ENCODE measurements at places on chromosomes 7 and 10.

- no peak for DNase-seq
Observed at GRCh38 chr10:37754538-37755323, 102.7 kb downstream of the ZNF248 start.

DNA sequence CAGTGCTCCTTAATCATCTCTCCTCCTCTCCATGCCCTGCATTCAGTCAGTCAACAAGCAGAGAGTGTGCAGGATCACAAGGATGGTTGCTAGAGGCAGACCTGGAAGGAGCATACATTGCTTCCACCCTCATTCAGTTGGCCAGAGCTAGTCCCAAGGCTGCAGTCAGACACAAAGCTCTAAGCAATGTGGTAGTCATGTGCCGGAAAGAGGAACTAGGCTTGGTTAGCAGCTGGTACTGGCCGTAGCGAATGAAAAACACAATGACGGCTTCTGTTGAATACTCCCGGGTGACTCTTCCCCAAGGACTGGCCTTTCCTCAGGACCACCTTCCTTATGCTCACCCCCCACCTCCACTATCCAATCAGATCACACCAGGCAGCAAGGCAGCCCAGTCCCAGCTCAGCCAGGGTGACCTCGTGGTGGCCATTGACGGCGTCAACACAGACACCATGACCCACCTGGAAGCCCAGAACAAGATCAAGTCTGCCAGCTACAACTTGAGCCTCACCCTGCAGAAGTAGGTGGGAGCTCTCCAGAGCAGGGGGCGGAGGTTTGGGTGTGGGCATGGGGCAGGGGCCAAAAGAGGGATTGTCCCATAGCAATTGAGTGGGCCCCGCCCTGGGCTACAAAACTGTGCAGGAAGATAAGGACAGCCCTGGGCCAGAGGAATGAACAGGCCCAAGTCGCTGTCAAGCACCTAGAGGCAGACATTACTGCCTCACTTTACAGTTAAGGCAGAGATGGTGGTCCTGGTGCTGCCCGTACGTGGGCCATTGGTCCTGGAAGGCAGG, 10.9 kb downstream of the LDB3 start:
- no peak for DNase-seq

DNA sequence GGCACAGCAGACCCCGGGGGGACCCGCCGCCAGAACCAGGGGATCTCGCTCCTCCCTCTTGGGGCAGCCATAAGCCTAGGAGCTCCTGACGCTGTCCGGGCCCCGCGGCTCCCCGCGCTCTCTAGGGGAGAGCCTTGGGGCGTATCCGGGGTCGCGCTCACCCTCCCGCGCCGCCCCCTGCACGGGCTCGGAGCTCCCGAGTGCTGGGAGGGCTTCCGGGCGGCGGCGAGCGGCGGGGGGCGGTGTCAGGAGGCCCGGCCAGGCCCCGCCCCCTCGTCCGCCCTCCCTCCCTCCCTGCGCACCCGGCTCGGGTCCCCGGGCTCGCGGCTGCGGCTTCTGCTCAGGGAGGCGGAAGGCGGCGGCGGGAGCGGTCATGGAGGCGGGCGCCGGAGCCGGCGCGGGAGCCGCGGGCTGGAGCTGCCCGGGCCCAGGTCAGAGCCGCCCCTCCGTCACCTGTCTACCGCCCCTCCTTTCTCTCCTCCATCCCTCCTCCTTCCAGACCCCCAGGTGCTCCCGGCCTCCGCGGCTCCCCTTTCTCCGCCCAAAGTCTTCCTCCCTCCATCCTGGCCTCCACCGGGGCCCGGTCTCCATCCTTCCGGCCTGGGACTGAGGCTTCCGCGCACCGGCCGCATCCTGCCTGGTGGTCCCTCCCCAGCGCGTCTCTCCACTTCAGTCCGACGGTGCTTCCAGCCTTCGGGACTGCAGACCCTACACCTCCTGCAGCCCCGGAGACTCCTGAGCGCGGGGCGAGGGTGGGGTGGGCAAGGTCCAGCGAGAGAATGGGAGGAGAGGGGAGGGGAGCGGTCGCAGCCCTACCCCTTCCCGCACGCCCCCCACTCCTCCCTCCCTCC, at the start of gene CCDC136:
Gene CCDC136, plus strand, starts transcription at position 848 of the 851 bp plus-strand sequence. CDS start 444 bp downstream, outside the sequence.
- peak; percentile 75 for DNase-seq

DNA sequence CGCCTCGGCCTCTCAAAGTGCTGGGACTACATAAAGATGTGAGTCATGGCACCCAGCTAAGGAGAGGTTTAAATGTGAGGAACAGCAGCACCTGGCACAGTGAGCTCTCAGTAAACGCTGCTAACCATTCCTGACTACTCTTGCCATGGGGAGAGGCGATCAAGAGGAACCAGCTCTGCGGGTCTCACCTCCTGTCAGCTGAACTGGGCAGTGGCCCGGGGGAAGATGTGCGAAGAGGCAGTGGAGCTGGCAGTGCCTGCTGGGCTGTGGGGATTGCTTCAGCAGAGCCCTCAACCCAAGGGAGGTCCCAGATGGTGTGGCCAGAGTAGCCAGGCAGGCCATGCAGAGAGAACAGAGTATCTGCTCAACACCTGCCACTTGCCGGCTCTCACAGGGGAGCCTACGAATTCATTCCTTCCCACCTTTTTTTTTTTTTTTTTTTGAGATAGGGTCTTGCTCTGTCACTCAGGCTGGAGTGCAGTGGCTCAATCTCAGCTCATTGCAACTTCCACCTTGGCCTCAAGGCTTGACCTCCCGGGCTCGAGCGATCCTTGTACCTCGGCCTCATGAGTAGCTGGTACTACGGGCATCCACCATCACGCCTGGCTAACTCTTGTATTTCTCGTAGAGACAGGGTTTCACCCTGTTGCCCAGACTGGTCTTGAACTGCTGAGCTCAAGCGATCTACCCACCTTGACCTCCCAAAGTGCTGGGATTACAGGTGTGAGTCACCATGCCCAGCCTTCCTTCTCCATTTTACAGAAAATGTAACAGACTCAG, 6.8 kb downstream of the POLM start:
- no peak for DNase-seq

DNA sequence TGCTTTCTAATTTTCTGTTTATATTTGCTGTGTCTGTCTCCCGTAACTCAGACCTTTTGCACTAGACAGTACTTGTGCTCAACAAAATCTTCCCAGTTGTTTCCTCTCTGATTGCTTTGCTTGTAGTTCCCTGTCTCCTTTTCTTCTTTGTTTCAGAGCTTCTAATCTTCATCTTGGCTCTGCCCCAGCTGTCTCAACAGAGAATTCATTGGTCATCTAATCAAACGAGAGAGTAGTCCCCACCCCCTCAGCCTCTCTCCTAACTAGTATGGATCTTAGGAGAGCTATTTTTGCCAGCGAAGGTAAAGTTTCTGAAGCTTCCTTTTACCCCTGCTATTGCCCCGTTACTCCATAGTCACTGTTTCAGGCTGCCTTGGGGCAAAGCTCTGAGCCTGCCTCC, 32.8 kb downstream of the SLC26A4 start:
- no peak for DNase-seq

DNA sequence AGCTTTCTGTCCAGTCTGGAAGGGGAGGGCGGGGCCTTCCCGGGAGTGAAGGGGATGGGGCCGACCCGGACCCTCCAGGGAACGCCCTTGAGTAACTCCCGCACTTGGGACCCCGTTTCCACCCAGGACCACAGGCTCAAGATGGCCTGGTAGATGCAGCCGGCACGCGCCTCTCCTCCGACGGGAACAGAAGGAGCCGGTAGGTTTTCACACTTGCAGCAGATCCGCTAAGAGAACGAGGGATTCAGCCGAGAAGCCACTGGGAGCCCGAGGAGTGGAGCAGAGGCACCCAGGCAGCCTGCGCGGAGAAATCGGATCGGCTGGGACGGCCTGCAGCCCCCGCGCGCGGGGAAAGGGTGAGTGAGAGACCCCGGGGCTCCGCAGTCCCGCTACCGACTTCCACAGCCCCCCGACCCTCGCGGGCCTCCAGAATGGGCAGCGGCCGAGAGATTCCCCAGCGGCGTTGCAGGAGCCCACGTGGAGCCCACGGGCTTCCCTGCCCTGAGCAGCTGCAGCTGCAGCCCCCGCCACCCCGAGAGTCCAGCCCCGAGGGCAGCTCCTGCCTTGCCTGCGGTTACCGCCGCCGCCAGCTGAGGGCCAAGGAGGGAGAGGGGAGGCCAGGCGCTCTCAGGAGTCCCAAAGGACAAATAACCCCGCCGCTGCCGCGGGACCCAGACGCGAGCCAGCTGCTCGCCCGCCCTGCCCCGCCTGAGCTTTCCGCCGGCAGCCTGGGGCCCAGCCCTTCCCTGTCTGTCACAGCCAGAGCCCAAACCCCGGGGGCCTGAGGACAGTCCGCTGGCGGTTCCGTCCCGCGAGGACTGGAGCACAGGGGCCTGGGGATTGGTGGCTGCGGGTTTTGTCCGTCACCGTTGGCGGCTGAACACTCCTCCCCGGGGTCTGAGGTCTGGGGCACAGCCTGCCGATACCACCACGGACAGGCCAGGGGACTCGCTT, 21.8 kb downstream of the IFT22 start:
- no peak for DNase-seq

GRCh38 chr10:17418249-17418648, 36.1 kb downstream of the ST8SIA6 start:
- DNase-seq = no peak

DNA sequence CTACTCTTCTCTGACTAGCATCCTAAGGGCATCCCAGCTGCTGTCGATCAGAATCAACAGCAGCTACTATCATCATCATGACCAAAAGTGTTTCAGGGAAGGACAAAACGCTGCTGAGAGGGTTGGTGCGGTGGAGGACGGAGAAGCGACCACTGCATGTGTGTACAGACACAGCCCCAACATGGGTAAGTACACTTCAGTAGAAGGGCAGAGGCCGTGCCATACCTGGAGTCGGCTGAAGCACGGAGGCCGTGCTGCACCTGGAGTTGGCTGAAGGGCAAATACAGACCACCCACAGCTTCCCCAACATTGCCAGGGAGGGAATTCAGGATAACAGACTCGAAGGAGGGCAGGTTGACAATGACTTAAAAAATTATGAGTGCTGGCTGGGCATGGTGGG, 67.8 kb upstream of the CYTH3 start:
- no peak for DNase-seq
